Upper lobe of left lung (tissue), 6 donors: ENCODE measurements at places on chromosomes 3 and 15.

DNA sequence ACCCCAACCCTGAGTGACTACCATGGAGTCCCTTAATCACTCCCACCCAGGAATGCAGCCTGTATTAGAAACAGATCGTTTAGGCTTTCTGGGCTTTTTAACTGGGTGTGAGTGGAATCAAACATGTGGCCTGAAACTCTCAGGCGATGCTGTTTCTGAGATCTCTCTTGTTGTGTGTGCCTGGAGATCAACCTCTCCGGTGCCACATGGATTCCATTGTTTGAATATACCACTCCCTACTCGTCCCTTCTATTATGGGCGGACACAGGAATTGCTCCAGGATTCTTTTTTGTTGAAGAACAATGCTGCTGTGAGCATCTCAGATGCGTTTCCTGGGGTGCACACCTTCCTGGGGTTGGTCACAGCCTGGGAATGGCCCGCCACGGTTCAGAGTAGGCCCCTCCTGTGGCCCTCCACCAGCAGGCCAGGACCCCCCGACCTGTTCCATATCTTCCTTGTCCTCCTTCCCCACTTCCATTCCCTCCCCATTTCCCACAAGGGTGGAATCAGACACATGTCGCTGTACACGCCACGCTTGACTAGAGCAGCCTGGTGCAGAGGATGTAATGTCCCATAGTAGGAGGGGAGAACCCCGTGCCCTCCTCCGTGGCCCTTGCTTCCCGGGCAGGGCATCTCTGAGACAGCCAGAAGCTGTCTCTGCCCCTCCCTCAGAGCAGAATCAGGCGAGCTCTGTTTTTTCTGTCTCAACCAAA lies 36.4 kb upstream of the PRR23E start:
- no peak overlapping the region for H3K4me3 ChIP-seq
- H3K27ac ChIP-seq = no peak overlapping the region
- H3K27me3 ChIP-seq = no peaks in the 10 kb centered on the region
- DNase-seq = no peak
- H3K4me1 ChIP-seq = no peaks in the 10 kb centered on the region

DNA sequence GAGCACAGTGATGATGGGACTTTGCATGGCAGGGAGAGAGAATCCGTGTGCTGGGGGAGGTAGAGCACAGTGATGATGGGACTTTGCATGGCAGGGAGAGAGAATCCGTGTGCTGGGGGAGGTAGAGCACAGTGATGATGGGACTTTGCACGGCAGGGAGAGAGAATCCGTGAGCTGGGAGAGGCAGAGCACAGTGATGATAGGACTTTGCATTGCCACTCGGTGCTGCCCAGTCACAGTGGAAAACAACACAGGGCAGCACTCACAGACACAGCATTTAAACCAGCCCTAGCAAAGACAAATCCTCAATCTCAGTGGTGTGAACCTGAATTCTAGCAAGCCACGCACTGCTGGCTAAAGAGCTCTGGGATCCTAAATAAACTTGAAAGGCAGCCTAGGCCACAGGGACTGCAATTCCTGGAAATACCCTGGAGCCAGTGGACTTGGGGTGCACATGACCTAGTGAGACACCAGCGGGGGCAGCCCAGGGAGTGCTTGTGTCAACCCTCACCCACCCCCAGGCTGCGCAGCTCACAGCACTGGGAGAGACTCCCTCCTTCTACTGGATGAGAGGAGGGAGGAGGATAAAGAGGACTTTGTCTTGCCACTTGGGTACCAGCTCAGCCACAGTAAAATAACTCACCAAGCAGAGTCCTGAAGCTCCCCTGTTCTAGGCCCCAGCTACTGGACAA lies 23.4 kb upstream of the TNK2 start:
- H3K4me1 ChIP-seq = no peaks in the 10 kb centered on the region
- no peak overlapping the region for H3K27ac ChIP-seq
- H3K27me3 ChIP-seq = no peaks in the 10 kb centered on the region
- no peak for DNase-seq
- H3K36me3 ChIP-seq = no peaks in the 10 kb centered on the region

GRCh38 chr3:32973982-32974381 lies 22.5 kb downstream of the CCR4 start:
- no peaks in the 10 kb centered on the region for H3K27me3 ChIP-seq
- peaks cover 4% of the 10 kb centered on the region for H3K4me1 ChIP-seq
- no peak for DNase-seq
- H3K36me3 ChIP-seq = no peaks in the 10 kb centered on the region
- H3K4me3 ChIP-seq = no peak overlapping the region

GRCh38 chr3:189394599-189395121 lies 222.9 kb downstream of the TPRG1 start:
- no peaks in the 10 kb centered on the region for H3K36me3 ChIP-seq
- no peak for DNase-seq
- H3K27me3 ChIP-seq = no peaks in the 10 kb centered on the region
- H3K4me1 ChIP-seq = peaks cover 6% of the 10 kb centered on the region
- H3K4me3 ChIP-seq = no peak overlapping the region
- H3K27ac ChIP-seq = no peak overlapping the region

- no peak for DNase-seq
- H3K4me3 ChIP-seq = no peak overlapping the region
- H3K36me3 ChIP-seq = no peaks in the 10 kb centered on the region
- H3K4me1 ChIP-seq = peaks cover 17% of the 10 kb centered on the region
Observed at GRCh38 chr3:20072422-20072821, 32.2 kb downstream of the KAT2B start.

DNA sequence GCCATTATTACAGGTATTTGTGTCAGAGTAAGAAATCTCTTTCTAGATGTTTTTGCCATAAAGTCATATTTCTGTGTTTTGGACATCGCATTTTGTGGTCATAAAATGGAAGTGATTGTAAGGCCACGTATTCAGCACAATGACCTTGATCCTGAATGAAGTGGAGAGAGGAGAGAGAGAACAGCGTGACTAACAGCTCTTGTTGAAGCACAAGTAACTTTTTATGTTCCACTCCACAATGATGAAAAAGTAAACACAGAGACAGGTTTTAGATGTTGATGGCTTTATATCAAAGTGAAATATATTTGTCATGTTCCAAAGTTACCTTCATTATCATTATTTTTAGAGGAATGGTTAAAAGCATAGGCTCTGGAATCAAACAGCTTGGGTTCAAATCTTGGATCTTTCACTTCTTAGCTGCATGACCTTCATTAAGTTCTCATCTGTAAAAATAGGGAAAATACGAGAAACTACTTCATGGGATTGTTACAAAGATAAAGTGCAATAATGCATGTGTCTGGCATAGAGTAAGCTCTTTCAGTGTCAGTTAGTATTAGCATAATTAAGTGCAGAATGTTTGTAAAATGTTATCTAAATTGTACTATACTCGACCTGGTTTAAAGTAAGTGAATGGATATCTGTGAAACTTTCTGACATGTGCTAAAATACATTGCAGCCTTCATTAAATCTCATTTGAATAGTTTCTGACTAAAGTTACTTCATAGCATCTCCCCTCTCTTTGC lies 341.5 kb upstream of the DNAJC19 start:
- no peaks in the 10 kb centered on the region for H3K36me3 ChIP-seq
- H3K27me3 ChIP-seq = no peaks in the 10 kb centered on the region
- no peaks in the 10 kb centered on the region for H3K4me1 ChIP-seq

GRCh38 chr15:74215958-74216357 lies 13.4 kb upstream of the STRA6 start:
- no peaks in the 10 kb centered on the region for H3K36me3 ChIP-seq
- DNase-seq = no peak
- peaks cover 6% of the 10 kb centered on the region for H3K4me1 ChIP-seq
- H3K27ac ChIP-seq = no peak overlapping the region

DNA sequence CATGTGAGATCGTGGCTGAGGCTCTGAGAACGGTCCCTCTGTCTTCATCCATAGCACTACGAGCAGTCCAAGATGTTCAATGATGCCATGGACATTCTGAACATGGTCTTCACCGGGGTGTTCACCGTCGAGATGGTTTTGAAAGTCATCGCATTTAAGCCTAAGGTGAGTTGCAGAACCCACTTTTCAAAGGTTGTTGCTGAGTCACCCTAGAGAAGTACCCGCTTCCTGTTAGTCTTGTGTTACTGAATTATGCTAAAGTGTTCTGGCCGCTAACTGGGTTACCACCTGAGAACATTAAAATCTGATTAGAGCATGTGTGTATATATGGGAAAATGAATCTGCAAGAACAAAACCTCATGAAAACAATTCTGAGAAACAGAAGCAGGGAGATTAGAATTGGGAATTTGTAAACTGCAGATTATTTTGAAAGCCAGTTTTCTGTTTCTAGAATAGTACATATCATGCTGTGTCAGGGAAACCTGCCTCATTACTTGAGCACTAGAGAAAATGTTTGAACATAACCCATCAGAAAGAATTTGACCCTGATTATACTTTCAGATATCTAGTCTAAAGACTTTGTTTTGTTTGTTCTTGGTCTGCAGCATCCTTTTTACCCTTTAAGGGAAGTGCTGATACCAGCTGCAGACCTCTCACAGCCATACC lies 92.6 kb downstream of the CHDH start:
- no peaks in the 10 kb centered on the region for H3K27me3 ChIP-seq
- peak overlapping the region; percentile 6 for H3K27ac ChIP-seq
- no peaks in the 10 kb centered on the region for H3K36me3 ChIP-seq
- no peak overlapping the region for H3K4me3 ChIP-seq

- H3K4me1 ChIP-seq = no peaks in the 10 kb centered on the region
- no peaks in the 10 kb centered on the region for H3K36me3 ChIP-seq
- H3K27me3 ChIP-seq = no peaks in the 10 kb centered on the region
- no peak for DNase-seq
- no peak overlapping the region for H3K4me3 ChIP-seq
- H3K27ac ChIP-seq = no peak overlapping the region
Observed at GRCh38 chr3:23052620-23053019, 150.5 kb upstream of the UBE2E2 start.

GRCh38 chr15:40232625-40233070 lies 6.2 kb upstream of the PAK6 start:
- no peak overlapping the region for H3K27ac ChIP-seq
- no peak overlapping the region for H3K4me3 ChIP-seq
- peaks cover 6% of the 10 kb centered on the region for H3K4me1 ChIP-seq
- DNase-seq = peak; percentile 53

- H3K4me1 ChIP-seq = no peaks in the 10 kb centered on the region
- no peaks in the 10 kb centered on the region for H3K27me3 ChIP-seq
- H3K4me3 ChIP-seq = no peak overlapping the region
- H3K36me3 ChIP-seq = no peaks in the 10 kb centered on the region
Observed at GRCh38 chr3:142987707-142988106, 13.7 kb upstream of the U2SURP start.

DNA sequence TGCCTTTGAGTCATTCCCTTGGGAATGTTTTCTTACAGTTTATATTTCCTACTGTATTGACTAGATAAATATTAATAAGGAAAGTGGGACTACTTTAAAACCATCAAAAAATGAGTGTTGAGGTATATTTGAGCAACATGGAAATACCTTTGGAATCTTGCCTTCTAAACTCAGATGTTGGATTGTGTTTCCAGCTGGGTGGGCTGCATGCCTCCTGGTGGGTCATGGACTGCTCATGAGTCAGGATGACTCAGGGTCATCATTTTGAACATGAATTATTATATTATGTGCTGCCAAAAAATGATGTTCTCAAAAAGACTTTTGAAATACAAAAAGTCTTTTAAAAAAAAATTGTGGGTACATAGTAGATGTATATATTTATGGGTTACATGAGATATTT lies 41.1 kb upstream of the APH1B start:
- no peak for DNase-seq
- peaks cover 74% of the 10 kb centered on the region for H3K4me1 ChIP-seq
- H3K36me3 ChIP-seq = no peaks in the 10 kb centered on the region
- peak overlapping the region; percentile 2 for H3K27ac ChIP-seq
- no peak overlapping the region for H3K4me3 ChIP-seq

GRCh38 chr15:81268881-81269601 lies 54.9 kb downstream of the STARD5 start:
- H3K4me1 ChIP-seq = peaks cover 17% of the 10 kb centered on the region
- no peak overlapping the region for H3K27ac ChIP-seq
- DNase-seq = no peak
- no peaks in the 10 kb centered on the region for H3K27me3 ChIP-seq
- H3K4me3 ChIP-seq = no peak overlapping the region
- no peaks in the 10 kb centered on the region for H3K36me3 ChIP-seq

DNA sequence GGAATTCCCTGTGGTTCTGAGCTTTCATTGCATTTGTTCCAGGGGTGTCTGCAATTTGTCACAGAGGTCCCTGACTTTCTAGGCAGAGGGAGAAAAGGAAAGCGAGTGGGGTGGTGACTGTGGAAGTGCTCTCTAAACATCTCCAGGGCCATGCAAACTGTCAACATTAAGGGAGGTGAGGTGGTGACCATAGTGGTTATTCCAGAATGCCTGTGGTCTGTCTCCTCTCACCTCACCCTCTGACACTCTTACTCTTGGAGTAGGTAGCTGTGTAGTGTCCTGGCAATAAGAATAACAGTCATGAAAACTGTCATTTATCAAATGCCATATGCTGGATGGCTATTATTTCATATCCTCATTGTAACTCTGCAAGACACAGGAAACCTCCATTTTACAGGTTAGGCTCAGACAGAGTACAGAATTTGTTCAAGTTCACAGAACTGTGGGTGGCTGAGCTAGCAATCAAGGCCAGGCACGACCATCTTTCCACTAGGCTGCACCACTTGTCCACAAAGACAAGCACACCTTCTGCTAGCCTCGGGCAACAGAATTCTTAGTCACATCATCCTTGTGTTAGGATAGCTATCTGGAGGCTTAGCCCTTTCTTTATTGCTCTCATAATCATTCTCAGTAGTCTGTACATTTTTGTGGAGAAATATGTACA lies 179.4 kb downstream of the CD47 start:
- H3K4me1 ChIP-seq = no peaks in the 10 kb centered on the region
- H3K36me3 ChIP-seq = no peaks in the 10 kb centered on the region
- H3K27me3 ChIP-seq = no peaks in the 10 kb centered on the region
- H3K4me3 ChIP-seq = no peak overlapping the region
- H3K27ac ChIP-seq = no peak overlapping the region

GRCh38 chr15:68488966-68489365 lies 57.0 kb upstream of the ITGA11 start:
- DNase-seq = no peak
- no peaks in the 10 kb centered on the region for H3K36me3 ChIP-seq
- H3K4me3 ChIP-seq = no peak overlapping the region
- H3K27me3 ChIP-seq = no peaks in the 10 kb centered on the region
- H3K4me1 ChIP-seq = no peaks in the 10 kb centered on the region

- H3K4me3 ChIP-seq = no peak overlapping the region
- H3K36me3 ChIP-seq = no peaks in the 10 kb centered on the region
- peaks cover 5% of the 10 kb centered on the region for H3K4me1 ChIP-seq
- no peak overlapping the region for H3K27ac ChIP-seq
- no peaks in the 10 kb centered on the region for H3K27me3 ChIP-seq
Observed at GRCh38 chr15:60830479-60830878, 351.5 kb upstream of the ICE2 start.

- H3K27me3 ChIP-seq = no peaks in the 10 kb centered on the region
- H3K4me1 ChIP-seq = no peaks in the 10 kb centered on the region
- H3K36me3 ChIP-seq = no peaks in the 10 kb centered on the region
- H3K4me3 ChIP-seq = no peak overlapping the region
- no peak for DNase-seq
Observed at GRCh38 chr15:68629519-68630210, 50.9 kb downstream of the CORO2B start.
